ENCODE measurements at places on chromosomes 1 and 21.

DNA sequence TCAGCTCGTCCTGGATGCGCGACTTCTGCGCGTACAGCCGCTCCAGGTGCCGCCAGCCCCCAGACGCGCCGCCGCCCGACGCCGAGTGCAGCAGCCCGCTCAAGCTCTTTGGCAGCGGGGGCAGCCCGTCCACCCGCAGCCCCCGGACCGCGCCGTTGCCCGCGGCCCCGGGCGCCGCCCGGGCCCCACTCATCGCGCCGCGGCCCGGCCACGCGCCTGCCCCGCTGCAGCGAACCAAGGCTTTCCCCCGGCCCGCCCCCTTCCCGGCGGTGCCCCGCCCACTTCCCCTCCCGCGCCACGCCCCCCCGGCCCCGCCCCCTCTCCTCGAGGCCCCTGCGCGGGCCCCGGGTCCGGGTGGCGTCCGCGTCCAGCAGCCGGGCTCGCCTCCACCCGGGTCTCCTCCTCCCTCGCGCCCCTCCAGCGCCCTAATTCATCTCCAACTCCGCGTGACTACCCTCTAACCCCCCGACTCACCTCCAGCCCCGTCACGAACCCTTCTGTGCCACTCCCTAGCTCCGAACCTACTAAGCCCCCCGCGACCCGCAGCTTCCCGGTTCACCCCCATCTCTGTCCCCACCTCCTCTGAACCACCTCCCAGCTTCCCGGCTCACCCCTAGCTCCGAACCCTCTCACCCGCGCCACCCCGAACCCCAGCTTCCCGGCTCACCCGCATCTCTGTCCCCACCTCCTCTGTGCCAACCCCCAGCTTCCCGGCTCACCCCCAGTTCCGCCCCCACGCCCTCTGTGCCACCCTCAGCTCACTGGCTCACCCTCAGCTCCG is at the start of gene FAM89A:
TSS of gene FAM89A (minus strand) at position 236 of the 781 bp plus-strand sequence. CDS start at position 193, 43 bp downstream.
- DNase-seq: peak; percentile 61

DNA sequence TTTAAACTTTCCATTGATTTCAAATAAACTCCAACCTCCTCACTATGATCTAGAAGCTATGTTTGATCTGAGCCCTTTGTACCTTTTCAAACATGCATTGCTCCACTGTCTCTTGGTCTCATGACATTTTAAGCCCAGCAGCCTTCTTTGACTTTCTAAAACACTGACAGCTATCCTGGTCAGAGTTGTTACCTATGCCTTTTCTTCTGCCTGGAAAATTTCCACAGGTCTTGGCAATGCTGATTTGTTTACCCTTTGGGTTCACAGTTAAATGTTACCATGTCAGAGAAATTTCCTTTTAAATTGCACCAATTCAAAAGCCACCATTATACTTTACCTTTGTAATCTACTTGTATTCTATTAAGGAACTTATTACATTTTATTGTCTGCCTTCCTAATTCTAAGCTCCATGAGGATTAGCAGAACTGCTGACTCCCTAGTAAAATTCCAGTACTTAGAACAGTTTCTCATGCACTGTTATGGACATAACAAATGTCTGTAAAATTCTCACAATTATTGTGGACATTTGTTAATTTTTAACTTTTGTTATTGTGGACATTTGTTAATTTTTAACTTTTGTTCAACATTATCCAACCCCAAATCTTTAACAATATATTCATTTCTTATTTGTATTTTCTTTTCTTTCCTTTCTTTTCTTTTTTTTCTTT is 1064.4 kb downstream of the NCAM2 start:
- no peak for DNase-seq

DNA sequence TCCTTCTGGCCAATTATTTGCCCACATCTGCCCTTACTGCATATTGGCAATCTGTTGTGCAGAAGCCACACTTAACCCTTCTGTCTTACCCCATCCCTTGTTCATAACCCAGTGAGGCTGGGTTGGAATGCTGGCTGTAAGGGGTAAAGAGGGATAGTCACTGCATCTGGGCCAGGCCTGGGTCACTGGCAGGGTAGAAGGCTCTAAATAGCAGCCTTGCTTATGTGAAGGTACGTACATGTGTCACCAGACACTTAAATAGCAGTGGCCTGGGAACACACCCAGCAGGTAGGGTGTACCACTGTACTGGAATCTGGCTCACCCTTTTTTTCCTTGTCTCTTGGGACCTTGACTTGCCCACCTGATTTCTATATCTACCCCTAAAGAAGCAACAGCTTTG is 9.9 kb upstream of the TARS2 start:
- DNase-seq: no peak

- peak; percentile 43 for DNase-seq
Observed at GRCh38 chr1:37602750-37603694, 7.3 kb upstream of the GNL2 start.

DNA sequence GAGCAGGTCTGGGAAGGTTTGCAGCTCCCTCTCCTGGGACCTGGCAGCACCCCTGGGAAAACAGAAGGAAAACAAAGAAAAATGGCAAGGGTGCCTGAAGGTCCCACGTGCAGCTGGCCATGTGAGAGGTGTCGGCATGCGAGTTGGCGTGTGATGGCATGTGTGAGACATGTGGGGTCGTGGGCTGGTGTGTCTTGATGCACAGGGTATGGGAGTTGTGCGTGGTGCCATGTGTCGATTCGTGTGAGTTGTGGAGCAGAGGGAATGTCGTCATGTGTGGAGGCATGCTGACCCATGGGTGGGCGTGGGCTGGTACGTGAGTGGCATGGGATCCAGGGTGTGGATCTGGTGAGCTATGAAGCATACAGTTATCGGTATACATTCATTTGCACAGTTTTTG is 1.3 kb downstream of the HPCA start:
- no peak for DNase-seq

DNA sequence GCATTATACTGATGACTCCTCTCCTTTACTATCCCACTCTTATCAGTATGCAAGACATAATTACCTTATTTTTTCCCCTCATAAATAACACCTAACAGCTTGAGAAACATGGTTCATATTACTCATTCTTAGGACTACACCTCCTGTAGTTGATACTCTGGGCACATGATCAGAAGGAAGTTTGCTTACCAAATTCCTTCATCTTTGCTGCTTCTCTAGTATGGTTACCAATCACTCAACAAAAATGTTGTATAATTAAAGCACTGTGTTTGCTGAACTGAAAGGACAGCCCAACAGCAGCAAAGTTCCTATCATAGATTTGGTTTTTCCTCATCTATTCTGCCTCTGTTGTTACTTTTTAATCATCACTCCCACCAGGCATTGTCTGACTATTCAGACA is 586.3 kb downstream of the LRRIQ3 start:
- DNase-seq: no peak

DNA sequence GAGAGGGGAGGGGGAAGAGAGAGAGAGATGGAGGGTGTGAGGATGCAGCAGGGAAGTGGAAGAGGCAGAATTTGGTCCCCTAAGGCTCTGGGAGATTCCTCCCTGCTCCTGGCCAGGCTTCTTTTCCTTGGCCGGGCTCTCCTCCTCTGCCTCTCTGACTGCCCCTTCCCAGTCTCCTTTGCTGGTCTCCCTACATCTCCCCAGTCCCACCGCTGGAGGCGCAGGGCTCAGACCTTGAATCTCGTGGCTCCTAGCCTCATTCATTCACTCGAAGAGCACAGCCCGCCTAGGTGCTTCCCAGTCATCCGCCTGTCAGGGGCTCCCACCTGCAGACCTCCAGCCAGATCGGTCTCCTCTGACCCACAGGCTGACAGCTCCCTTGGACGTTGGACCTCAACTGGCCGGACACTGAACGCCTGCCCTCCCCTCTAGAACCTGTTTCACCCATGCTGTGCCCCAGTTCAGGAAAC is 76.5 kb downstream of the VWA5B1 start:
- DNase-seq: peak; percentile 15

GRCh38 chr21:44643741-44644310 is 2.4 kb upstream of the KRTAP10-11 start:
- DNase-seq: no peak

GRCh38 chr21:34280959-34281358 is 82.8 kb upstream of the KCNE2 start:
- no peak for DNase-seq

DNA sequence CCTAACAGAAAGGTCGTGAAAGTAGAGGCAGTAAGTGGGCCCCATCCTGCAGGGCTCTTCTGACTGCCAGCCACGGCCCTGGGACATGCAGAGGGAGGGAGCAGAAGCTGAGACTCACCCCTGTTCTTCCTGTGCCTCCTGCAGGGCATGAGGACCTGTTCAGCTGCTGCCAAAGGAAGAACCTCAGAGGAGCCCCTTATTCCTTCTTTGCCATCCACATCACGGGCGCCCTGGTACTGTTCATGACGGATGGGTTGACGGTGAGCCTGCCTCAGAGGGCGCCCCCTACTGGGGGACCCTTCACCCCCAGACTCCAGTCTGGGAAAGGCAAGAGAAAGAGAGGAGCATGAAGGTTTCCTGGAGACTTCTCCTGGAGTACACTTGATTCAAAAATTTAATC is 47.1 kb downstream of the ELK4 start:
- DNase-seq: no peak

DNA sequence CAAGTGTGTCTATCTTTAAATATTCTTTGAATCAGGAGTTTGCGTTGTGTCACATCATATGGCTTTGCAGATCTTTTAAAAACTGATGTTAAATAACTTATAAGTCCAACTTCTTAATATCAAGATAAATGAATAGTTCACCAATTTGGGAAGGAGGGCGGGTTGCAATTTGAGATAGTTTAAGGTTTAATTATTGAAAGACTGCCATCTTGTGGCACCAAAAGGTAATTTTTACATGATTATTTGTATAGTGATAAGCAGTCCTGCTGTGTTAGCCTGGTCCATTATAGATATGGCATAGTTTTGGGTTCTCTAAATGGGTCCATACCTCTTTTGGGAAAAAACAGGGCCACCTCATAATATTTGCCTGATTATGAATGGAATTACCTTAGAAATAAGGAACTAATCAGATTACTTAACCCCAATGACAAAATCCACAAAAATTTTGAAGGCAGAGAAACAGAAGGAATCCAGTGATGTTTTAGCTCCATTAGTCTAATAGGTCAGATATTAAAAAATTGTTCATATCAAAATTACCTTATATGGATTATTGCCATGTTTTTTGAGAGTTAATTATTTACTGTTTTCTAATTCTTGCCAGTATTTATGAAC is 64.3 kb downstream of the PRKAA2 start:
- peak; percentile 62 for DNase-seq

DNA sequence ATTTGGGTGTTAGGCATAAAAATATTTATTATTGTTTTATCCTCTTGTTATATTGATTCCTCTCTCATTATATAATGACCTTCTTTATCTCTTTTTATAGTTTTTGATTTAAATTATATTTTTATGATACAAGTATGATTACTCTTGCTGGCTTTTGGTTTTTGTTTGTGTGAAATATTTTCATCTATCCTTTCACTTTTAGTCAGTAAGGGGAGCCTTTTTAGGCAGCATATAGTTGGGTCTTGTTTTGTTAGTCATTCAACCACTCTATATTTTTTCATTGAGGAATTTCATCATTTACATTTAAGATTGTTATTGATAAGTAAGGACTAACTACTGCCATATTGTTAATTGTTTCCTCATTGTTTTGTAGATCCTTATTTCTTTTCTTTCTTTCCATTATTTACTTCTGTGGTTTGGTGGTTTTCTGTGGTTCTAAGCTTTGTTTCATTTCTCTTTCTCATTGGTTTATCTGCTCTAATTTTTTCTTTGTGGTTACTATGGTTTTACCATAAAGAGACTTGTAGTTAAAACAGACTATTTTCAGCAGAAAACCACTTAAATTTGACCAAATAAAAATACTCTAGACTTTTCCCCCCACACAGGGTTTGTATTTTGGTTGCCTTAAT is 593.1 kb downstream of the NUF2 start:
- no peak for DNase-seq

- DNase-seq: no peak
Observed at GRCh38 chr1:114094675-114095074, 59.0 kb downstream of the SYT6 start.

- DNase-seq: no peak
Observed at GRCh38 chr1:34753163-34753562, 1.7 kb upstream of the GJB5 start.

- no peak for DNase-seq
Observed at GRCh38 chr1:204342310-204342709, 17.4 kb downstream of the PLEKHA6 start.

- DNase-seq: no peak
Observed at GRCh38 chr1:32618673-32619221, 31.6 kb downstream of the ZBTB8OS start.

DNA sequence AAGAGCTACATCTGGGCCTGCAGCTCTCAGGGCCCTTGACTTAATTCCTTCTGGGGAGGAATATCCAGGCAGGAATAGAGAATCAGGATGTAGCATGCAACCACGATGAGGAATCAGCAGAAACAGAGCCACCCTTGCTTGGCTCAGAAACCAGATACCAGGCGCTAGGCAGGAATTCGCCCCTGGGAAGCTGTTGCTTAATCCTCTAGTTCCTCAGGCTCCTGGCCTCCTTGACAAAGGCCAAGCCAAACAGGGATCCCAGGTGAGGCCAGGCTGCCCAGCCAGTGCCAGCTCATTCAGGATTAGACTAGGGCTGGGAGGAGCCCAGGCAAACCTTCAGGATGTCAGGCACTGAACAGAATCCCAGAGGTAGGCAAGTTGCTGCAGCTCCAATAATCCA is 48.2 kb upstream of the IRF2BP2 start:
- peak; percentile 48 for DNase-seq

DNA sequence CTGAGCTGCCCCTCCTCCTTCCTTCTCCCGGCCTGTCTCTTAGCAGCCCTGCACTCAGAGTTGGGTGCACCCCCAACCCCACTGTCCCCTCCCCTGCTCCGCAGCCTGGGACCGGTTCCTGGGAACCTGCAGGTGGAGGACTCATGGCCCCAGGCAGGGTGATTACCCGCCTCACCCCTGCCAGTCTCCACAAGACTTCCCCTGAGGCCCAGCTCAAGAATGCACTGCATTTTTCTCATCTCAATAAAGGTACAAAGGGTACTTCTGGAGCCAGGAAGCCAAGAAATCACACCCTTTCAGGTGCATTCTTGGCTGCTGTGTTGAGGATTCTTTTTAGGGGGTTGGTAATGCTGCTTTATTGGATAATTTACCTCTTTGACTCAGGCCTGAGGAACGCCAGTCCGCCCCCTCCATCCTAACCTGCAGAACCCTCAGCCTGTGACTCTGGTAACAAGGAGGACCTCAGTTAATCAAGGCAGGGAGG is 126.3 kb upstream of the TMPRSS2 start:
- DNase-seq: no peak

GRCh38 chr1:151790940-151791651 is 796 bp upstream of the TDRKH start:
- peak; percentile 10 for DNase-seq

GRCh38 chr1:119959268-119960220 is 63.2 kb upstream of the ADAM30 start:
- no peak for DNase-seq

GRCh38 chr21:42431196-42431595 is 27.5 kb downstream of the UBASH3A start:
- no peak for DNase-seq

- DNase-seq: no peak
Observed at GRCh38 chr1:160097151-160097910, 1.1 kb downstream of the IGSF8 start.

GRCh38 chr1:79373481-79374125 is 367.1 kb upstream of the ADGRL4 start:
- no peak for DNase-seq

GRCh38 chr1:50091068-50091467 is 17.7 kb upstream of the ELAVL4 start:
- DNase-seq: no peak
